ENCODE measurements at places on chromosomes 11 and 22.

DNA sequence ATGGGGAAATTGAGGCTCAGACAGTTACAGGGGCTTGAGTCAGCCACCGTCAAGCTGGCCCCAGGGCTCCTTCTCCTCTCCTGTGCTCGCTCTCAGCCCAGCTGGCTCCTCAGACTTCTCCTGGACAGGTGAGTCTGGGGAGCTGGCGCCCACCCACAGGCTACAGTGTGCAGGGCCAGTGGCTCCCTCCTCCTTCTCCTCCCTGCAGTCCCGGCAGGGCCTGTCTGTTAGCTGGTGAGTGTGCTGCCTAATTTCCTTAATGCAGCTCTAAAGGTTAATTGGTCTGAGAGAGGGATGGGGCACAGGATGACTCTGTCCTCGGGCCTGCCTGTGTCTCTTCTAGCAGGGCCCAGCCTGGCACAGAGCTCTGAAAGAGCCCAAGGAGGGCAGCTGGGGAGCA, 31.7 kb downstream of the LMO1 start:
- no peak for DNase-seq

GRCh38 chr11:47433157-47433556, 6.9 kb upstream of the PSMC3 start:
- no peak for DNase-seq

DNA sequence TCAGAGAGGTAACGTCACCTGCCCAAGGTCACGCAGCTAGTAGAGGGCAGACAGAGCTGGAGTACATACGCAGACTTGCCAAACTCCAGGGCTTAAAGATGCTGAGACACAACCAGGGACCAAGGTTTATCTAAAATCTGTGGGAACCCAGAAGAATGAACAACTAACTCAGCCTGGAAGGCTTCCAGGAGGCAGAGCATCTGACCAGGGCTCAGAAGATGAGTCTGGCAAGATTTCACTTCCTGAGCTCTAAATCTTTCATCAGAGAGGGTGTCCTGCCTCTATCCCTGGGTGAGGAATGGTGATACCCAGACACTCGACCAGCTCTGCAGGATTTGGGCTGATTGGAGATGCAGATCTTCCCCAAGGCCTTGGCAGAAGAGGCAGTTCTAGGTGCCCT, 9.1 kb downstream of the GAL3ST1 start:
- DNase-seq, result no peak

- DNase-seq, result no peak
Measured at GRCh38 chr22:24145446-24146193, 35.7 kb upstream of the SUSD2 start.

DNA sequence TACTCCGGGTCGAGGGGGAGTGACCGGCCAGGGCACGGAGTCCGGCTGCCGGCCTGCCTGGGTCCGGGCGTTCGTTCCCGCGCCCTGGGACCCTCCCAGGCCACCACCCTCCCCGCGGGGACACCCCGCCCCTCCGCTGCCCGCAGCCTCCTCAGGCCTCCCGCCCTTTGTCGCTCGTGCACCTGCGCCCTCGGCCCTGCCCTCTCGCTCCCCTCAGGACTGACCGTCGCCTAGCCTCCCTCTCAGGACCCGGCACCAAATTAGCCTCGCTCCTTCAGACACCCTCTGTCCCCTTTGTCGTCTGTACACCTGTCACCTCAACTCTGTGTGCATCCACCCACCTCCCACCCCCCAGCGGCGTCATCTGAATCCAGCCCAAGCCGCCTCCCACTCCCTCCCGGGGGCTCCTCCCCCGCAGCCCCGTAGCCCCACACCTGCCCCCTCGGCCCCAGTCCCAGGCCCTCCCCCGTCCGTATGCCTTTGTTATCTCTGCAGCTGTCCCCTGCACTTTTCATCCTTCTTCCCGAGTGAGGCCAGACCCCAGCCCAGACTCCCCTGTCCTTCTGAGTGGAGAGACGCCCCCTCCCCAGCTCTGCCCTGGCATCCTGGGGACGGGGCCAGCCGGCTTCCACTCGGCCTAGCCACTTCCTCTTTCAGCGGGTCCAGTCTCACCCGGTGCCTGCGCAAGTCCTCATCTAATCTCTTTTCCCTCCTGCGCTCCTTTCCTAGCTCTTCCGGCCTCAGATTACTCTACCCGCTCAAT, 643 bp downstream of the TIGD3 start:
- no peak for DNase-seq

DNA sequence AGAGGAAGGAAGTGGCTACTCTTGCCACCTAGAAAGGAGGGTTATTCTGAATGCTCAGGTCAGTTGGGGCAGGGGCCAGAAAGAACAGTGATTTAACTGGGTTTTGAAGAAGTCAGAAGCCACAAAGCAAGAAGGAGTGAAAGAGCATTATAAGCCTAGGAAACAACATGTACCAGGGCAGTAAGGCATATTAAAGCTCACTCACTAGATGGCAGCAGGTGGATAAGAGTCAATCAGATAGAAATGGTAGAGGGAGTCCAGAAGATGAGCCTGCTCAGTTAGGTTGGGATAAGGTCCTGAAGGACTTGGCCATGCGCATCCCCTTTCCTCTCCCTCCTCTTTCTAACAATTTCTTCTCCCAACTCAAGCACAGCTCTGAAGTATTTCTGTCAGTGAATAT, 22.0 kb upstream of the PATE1 start:
- DNase-seq, result no peak

GRCh38 chr11:57815476-57815875, 53.9 kb downstream of the CTNND1 start:
- no peak for DNase-seq

- no peak for DNase-seq
Measured at GRCh38 chr11:3736816-3737215, 60.5 kb downstream of the NUP98 start.

GRCh38 chr22:43502306-43502874, 90.6 kb downstream of the MPPED1 start:
- DNase-seq, result no peak

DNA sequence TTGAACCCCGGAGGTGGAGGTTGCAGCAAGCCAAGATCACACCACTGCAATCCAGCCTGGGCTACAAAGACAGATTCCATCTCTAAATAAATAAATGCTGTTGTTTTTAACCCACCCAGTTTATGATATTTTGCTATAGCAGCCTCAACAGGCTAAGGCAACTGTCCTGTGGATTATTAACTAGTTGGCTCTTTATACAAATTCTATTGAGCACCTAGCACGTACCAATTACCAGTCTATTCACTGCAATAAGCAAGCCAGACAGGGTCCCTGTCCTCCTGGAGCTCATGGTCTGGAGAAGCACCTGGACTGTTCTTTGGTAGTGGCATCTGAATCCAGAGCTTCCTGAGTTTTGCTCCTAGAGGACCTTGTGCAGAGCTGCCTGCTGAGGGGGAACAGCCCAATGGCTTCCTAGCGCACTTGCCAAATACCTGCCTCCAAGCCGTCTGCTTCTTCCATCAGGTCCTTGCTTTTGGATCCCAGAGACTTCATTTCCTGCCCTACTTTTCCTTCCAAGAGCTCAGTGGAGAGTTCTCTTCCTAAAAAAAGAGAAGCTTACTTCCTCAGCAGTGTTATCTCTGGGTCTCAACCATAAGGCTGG, 49.9 kb upstream of the MICAL2 start:
- peak; percentile 47 for DNase-seq

DNA sequence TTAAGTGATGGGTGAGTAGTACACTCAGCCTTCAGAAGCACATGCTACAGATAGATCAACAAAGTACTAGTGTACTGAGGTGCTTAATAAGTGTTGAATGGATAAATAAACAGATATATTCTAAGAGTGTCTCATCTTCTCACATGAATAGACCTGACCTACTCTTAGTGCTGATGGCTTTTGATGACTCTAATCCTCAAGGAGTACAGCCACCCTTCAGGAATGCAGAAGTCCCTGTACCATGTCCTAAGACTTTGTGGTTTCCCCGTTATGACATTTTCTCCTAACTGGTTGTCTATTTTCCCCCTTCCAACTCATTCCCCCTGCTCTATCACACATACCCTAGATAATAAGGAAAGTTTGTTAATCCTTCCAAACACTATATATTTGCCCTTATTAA, 61.6 kb downstream of the C11orf65 start:
- no peak for DNase-seq

GRCh38 chr11:9206496-9206895, 58.7 kb downstream of the DENND5A start:
- no peak for DNase-seq

DNA sequence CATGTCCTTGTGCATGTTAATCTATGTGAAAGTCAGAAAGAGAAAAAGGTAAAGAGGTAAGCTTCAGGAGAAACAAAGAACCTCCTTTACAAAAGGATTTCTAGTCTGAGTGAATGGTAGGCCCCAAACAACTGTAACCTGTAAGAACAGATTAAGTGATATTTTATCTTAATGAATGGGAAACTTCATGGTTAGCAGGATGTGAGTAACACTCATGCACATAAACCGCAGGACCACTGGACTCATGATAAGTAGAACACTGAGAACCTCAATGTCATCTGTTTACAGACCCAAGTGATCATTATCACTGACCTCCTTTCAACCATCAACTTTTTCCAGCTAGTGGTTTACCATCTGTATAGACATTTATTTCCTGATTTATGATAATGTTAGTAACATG, 19.9 kb downstream of the OR8G5 start:
- no peak for DNase-seq

DNA sequence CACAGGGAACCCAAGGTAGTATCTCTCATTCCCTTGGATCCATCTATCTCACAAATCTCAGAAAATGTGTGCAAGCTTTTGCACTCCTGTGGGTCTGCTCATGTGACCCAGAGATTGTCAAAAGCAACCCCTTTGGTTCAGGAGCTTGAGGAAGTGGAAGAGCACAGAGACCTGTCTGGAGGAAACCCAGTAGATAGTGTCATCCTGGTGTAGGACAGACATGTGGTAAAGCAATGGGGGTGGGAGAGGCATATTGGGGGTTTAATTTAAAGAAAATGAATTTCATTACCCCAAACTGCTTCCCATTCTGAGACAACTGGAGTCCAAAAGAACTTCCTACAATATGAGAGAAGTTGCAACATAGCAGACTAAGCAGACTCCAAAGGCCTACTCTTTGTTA, 5.8 kb upstream of the MS4A14 start:
- DNase-seq, result no peak

- no peak for DNase-seq
Measured at GRCh38 chr11:126434950-126435335, 79.5 kb downstream of the ST3GAL4 start.

DNA sequence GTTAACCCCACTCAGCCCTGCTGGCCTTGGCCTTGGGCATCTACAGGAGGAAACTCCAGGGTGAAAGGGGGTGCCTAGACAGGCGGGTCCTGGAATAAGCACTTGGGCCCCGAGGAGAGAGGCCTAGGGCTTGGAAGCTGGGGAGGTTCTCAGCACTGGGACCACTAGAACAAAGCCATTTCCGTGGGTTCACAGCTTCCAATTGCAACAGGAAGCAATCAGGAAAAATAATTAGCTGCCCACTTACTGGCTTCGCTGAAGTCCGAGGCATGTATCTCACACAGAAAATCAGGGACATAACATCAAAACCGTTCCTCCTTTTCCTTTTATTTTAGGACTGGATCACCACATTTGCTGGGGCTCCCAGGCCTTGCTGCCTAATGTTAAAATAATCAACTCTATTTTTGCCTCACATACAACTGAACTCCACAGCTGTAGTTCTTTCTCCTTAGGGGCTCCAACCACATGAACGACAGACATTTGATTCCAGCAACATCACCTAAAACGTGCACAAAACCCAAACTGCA, 161.1 kb upstream of the GRK3 start:
- no peak for DNase-seq

- no peak for DNase-seq
Measured at GRCh38 chr11:70948855-70949531, 303.4 kb downstream of the SHANK2 start.

DNA sequence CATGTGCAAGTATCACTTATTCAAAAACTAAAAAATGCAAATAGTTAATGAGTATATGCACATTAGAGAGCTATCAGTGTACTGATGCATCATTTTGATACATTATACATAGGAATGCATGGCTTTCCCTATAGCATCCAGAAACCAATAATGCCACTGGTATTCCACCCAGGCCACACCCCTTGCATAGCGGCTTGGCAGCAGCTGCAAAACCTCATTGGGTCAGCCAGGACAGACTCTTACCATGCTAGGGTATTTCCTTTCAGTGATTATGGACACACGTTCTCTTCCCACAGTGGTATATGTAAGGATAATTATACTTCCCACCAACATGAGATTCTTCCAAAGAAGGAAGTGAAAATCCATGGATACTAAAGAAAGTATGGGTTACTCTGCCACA, 145.9 kb upstream of the PITPNB start:
- no peak for DNase-seq

GRCh38 chr11:76670485-76671236, at the start of gene LRRC32:
TSS of gene LRRC32 (minus strand) at chr11:76670747. CDS start at chr11:76665954, 4,793 bp downstream.
- DNase-seq, result no peak

DNA sequence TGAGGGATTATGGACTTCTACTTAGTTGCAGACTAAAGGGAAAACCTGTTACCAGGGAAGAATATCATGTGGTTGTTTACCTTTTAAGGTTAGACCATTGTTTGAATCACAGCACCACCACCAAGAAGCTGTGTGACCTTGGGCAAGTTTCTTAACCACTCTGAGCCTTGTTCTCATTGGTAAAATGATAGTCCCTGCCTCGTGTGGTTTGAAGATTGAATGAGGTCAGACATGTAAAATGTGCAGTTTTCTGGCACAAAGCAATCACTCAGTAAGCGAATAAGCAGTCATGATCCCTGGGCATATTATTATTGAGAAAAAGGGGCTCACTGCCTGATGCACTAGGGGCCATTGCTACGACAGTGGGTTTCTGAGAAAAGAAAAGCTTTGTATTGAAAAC, 28.3 kb downstream of the MOV10L1 start:
- no peak for DNase-seq

DNA sequence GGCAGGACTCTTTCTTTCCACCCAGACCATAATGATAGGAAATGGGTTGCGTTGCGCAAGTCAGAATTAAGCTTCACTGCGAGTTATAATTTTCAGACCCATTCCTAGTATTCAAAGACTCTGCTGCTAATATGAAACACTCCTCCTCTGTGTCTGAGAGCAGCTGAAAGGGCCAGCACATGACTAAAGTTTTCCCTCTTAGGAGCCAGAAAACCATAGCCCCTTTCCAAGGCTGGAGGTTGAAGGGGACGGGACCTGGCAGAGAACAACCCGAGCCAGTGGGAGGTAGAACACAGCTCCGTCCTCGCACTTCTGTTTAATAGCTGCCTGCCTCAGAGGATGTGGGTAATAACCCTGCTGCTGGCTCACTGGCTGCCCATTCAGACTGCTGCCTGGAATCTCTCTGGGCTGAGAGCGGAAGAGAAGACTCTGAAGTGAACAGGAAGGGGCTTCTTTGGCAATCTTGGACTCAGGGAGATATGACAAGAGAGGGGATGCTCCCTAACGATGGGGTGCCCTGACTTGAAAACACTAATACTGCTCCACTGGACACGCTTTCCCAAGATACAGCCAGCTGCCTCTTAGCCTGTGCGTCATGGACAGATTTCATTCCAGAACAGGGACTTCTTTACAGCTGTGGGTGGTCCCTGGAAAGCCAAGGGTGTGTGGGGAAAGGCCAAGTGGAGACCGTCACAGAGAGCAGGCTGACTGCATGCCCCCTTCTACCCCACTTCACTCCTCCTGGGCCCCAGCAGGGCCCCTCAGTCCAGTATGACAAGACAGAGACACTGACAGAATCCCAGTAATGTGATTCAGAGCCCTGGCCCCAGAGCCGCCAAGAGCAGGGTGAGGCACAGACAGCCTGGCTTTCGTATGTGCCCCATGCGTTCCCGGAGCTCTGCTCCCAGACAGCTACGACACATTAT, 156.9 kb downstream of the FEZ1 start:
- no peak for DNase-seq
